Stimulated activated CD8-positive, alpha-beta memory T cell treated with anti-CD3 and anti-CD28 coated beads, Interleukin-15, amount 100 ng/mL, for 24 hours (primary cell): ENCODE measurements at places on chromosomes 12 and 14.

DNA sequence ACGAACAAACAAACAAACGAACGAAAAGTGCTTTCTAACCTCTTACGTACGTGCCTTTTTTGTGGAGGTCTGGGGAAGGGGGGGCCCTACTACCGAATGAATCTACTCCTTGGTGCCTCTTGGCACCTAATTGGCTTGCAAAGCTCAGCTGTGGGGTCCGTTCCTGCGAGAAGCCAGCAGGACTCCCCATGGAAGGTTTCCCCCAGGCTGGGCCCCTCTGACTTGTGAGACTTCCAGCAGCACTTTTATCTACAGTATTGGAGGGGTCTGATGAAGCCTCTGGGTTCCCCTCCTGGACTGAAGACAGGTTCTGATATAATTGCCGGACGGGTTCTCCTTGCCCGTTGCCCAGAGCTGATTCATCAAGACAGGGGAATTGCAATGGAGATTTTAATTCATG lies 1.2 kb upstream of the TMEM106C start:
- no peak for DNase-seq

GRCh38 chr12:100391856-100392255 lies 35.0 kb downstream of the SLC17A8 start:
- no peak for DNase-seq

GRCh38 chr12:129440278-129440677 lies 463.5 kb downstream of the TMEM132D start:
- DNase-seq: no peak

DNA sequence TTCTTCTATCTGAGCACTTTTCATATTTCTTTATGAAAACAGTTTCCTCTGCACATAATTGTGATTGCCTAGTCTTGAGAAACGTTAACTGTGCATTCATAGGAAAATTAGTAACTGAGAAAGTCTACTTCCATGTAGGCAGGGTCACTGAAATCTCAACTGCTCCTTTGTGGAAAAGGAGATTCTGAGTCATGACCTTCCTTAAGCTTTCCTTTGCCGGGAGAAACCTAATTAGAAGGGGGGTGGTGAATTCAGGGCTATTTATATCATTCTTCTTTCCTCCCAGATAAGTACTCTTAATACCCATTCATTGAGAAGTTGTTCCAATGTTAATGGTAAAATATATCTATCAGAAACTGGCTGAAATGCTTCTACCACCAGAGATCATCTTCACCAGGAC lies 751.0 kb upstream of the TMEM132C start:
- no peak for DNase-seq

DNA sequence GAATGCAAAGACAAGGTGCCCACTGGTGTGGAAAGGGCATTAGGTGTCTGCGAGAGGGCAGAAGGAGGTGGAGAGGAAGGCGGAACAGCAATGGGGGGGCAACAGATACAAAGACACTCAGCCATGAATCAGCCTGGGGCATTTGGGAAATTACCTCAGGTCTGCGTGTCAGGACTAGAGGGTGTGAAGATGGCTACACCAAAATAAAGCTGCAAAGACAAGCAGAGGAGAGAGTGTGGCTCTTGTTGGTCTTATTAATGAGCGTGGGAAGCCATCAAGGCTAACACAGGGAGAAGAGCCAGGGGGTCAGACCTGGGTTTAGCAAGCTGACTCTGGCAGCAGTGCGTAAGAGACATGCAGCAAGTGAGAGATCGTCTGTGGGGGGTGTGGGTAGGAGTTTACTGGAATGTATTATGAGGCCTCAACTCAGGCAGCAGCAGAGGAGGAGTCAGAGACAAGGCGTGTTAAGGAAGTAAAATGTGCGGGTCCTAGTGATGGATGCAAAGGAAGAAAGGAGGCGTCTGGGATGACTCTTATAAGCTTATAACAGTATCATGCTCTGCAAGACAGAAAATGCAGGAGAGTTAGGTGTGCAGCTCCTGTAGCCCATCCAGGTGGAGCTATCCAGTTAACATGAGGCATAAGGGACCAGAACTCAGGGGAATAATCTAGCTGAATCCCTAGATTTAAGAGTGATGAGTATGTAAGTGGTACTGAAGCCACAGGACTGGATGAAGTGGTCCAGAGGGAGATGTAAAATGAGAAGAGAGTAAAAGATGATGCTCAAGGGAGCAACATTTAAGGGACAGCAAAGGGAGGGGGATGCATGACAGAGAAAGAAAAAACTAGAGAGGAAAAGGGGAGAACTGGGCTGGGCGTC lies 50.4 kb downstream of the KCNK10 start:
- no peak for DNase-seq

- DNase-seq: no peak
Measured at GRCh38 chr14:99531251-99532096, 50.3 kb downstream of the CCNK start.
